Heart left ventricle (tissue), 16 donors: ENCODE measurements at places on chromosomes 2 and 18.

GRCh38 chr2:46344706-46345105 lies 47.5 kb downstream of the EPAS1 start:
- H3K4me1 ChIP-seq, result peaks cover 100% of the 10 kb centered on the region
- H3K27ac ChIP-seq, result no peak overlapping the region

GRCh38 chr2:47266939-47267710 lies 112.0 kb upstream of the STPG4 start:
- no peaks in the 10 kb centered on the region for H3K36me3 ChIP-seq
- DNase-seq, result no peak

DNA sequence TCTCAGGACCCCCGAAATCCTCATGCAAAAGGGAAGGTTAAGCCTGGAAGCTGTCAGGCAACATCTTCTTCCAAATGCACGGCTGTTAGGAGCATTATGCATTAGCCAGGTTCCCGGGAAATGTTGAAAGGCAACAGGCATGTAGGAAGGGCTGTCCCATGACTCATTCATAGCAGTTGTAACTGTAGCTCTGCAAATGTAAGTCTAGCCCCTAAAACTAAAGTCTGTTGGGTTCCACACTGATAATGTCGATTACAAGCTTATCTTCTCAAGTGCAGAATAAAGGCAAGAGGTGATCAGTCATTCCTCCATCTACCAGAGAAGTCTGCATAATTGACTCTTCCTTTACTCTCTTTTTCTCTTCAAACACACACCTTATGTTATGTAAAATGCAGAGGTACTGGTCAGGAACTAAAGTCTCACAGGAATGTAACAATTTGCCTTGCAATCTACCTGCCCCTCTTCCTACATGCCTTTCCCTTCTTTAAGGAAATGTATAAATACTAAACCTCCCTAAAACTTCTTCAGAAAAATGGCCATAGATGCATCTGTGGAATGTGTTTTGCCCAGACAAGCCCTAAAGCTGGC lies 99.8 kb downstream of the AKAIN1 start:
- no peak overlapping the region for H3K4me3 ChIP-seq
- H3K27ac ChIP-seq, result no peak overlapping the region
- no peaks in the 10 kb centered on the region for H3K27me3 ChIP-seq
- H3K36me3 ChIP-seq, result no peaks in the 10 kb centered on the region

DNA sequence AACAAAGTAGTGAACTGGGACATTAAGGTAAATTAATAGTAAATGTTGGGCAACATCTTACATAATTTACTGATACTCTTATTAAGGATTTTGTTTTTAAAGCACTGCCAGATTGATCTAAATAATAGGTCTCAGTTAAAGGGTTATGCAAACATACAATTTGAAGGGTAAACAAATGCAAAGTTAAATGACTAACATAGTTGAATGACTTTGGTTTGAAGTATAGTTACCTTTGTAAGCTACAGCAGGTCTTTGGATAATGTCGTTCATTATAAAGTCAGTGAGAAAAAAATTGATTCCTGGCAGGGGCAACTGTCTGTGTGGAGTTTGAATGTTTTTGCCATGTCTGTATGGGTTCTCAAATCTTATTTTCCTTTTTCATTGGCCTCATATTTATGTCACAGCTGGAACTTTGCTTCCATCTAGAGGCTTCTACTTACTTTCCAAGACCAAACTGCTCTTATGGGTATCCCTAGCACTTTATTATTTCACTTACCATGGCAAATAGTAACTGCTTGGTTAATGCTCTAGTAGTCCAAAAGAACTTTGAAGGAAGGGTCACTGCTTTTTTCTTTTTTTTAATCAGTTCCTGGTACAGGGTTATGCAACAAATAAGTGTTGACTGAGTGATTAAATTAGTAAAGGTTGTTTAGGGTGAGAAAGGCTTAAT lies 107.8 kb downstream of the NBEAL1 start:
- H3K27me3 ChIP-seq, result no peaks in the 10 kb centered on the region
- DNase-seq, result no peak
- H3K36me3 ChIP-seq, result peaks cover 35% of the 10 kb centered on the region
- no peak overlapping the region for H3K27ac ChIP-seq

- H3K4me1 ChIP-seq, result no peaks in the 10 kb centered on the region
- no peak overlapping the region for H3K4me3 ChIP-seq
- no peak overlapping the region for H3K27ac ChIP-seq
- DNase-seq, result no peak
- no peaks in the 10 kb centered on the region for H3K36me3 ChIP-seq
Measured at GRCh38 chr2:21250673-21251072, 126.9 kb downstream of the TDRD15 start.

DNA sequence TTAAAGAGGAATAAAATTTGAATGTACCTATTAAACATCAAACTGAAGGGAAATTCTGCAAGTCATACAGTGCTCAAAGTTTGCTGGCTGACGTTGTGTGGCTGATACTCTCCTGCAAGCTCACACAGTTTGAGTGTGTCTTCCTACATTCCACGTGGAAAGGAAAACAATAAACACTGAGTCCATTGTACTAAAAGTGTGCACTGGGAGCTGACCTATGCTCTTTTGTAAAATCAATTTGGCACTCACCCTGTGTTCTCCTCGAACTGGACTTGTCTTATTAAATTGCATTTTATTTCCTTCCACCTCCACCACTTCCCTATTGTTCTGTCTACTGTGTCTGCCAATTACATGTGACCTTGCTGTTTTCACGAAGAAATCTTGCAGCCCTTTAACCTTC lies 458.0 kb downstream of the CPS1 start:
- no peaks in the 10 kb centered on the region for H3K4me1 ChIP-seq
- DNase-seq, result no peak
- H3K4me3 ChIP-seq, result no peak overlapping the region
- no peaks in the 10 kb centered on the region for H3K27me3 ChIP-seq
- no peak overlapping the region for H3K27ac ChIP-seq

DNA sequence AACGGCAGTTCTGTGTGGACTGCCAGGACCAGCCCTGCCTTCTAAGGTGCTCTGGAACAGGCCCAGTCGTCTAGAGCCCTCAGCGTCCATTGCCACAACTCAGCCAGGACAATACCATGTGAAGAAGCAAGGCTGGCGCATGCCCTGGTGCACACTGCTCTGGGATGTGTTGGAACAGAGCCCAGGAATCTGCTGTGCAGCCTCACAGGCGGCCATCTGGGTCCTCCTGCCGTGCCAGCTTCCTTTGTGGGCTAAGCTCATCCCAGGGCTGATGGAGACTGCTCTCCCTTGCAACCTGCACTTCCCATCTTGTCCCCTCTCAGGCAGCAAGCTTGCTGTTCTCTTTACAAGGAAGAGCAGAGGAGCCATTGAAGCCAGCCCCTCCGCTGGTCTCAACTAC lies 246.4 kb upstream of the PXDN start:
- DNase-seq, result peak; percentile 61
- no peak overlapping the region for H3K27ac ChIP-seq
- peaks cover 8% of the 10 kb centered on the region for H3K4me1 ChIP-seq
- H3K36me3 ChIP-seq, result no peaks in the 10 kb centered on the region
- H3K4me3 ChIP-seq, result no peak overlapping the region
